NCI-H2107 (cell line): ENCODE measurements at places on chromosomes 4 and X.

GRCh38 chr4:85200106-85200505 lies 233.6 kb upstream of the WDFY3 start:
- no peak for DNase-seq

GRCh38 chr4:159422019-159422418 lies 319.1 kb downstream of the RAPGEF2 start:
- no peak for DNase-seq

DNA sequence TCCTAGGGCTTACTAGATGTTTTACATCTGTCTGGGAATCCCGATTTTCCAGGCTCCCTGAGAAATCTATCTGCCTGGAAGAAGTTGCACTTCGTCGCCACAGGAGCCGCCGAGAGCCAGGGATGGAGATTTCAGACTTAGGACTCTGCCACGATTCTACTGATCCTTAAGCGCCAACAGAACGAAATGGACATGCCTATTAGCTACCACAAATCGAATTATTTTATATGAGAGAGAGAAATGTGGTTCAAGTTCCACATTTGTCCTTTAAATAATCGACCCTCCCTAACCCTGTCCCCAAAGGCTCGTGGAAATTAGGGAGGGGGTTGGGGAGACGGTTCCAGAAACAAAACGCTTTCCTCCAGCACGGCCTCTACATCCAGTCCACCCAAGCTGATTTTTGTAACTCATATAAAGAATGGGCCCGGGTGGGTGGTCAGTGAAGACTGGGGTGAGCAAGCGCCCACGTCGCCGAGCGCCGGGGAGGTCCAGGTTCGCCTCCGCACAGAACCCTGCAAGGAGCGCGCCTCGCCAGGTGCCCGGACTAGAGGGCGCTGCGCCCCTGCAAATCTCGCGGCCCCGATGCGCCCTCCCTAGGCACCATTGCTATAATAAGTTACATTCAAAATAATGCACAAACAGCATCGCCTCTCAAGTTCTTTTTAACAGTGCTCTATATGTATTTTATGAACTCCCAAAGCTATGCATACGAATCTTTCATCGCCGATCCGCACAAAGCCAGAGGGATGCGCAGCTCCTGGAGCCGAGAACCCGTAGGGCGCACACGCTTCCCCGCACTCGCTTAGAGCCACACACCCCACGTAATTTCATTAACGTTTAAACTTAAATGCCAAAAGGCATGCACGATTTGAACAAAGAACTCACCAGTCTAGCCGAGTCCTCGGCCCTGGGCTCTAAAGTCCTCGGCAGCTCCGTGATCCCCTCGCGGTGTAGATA lies 2.1 kb upstream of the FAT1 start:
- peak; percentile 6 for DNase-seq

GRCh38 chr4:140253556-140254027 lies 99.6 kb upstream of the MAML3 start:
- DNase-seq, result no peak

DNA sequence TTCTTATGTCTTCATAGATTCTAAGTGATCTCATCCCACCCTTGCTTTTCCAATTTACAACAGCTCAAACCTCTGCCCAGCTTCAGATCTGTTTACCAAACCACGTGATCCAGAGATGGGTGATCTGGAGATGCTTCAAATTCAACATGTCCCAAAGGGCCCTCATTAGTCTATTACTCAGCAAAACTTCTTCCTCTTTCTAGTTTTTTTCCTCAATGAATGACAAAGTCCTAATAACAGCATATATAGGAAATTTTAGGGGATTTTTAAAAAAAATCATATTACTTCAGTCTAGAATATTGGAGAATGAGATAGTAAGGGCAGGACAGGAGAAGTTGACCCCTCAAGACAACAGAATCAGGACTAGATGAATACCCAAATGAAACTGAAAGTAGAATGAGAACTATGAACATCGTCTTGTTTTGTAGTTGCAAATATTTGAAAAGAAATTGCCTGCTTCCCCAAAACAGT lies 127.1 kb downstream of the CFAP299 start:
- DNase-seq, result no peak

GRCh38 chrX:155094468-155095061 lies 23.3 kb downstream of the BRCC3 start:
- DNase-seq, result no peak
